ENCODE measurements at places on chromosomes 13 and 19.
A peak's percentile ranks its signal among the peaks of the same experiment; 100 is the strongest.

GRCh38 chr13:112012705-112013085 is 54.3 kb upstream of the SOX1 start:
- H3K27me3 ChIP-seq, result peaks cover 22% of the 10 kb centered on the region
- H3K4me3 ChIP-seq, result no peak overlapping the region
- H3K4me1 ChIP-seq, result no peaks in the 10 kb centered on the region
- ATAC-seq, result no peak
- H3K36me3 ChIP-seq, result no peaks in the 10 kb centered on the region

- H3K4me1 ChIP-seq, result no peaks in the 10 kb centered on the region
- no peaks in the 10 kb centered on the region for H3K27me3 ChIP-seq
- H3K4me3 ChIP-seq, result no peak overlapping the region
- no peak for ATAC-seq
These were observed 1185.8 kb downstream of the UQCRFS1 start for GRCh38 chr19:28027116-28027515.

DNA sequence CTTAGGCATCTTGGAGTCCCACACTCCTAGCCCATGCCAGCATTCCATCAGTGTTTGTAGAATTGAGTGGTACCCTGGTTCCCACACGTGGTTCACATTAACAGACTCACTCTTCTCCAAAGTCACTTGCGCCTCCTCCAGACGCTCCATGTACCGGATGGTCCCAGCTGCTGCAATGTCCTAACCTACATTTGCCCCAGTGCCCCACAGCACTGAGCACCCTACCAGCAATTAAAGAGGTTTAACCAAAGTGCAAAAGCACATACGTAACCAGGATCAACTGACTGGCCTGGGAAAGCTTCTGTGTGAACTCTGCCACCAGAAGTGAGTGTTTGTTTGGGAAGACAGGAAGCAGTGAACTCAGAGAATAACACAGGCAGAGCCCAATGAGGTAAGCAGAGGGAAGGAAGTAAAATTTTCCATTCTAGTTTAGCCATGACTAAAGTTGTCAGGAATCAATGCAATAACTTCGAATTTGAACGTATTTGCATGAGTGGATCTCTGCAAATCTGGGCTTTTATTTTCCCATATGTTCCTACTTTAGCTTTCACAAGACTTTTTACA is 7.3 kb upstream of the MEDAG start:
- peaks cover 28% of the 10 kb centered on the region for H3K4me1 ChIP-seq
- ATAC-seq, result peak; percentile 80
- H3K27ac ChIP-seq, result peak overlapping the region; percentile 55
- no peak overlapping the region for H3K4me3 ChIP-seq

DNA sequence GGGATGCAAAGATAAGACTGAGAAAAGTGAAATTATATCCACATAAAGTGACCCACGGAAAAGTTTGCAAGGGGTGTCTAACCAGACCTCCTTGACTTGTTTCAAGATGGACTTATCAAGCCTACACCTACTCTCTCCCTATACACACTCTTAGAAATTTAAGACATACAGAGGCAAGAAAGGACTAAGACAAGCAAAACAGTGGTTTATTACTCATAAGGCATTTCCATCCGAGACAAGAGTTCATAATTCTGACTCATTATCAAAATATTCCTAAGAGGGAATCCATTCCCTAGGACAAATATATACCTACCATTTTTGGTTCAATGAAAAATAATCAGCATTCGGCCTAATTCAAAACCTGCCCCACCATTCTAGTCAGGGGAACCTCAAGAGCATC is 232.6 kb upstream of the GPC6 start:
- H3K36me3 ChIP-seq, result no peaks in the 10 kb centered on the region
- no peaks in the 10 kb centered on the region for H3K4me1 ChIP-seq
- no peak overlapping the region for H3K27ac ChIP-seq
- no peak for ATAC-seq

GRCh38 chr13:31067416-31068118 is 94.1 kb downstream of the HSPH1 start:
- H3K27ac ChIP-seq, result no peak overlapping the region
- H3K27me3 ChIP-seq, result no peaks in the 10 kb centered on the region
- H3K36me3 ChIP-seq, result no peaks in the 10 kb centered on the region
- no peak overlapping the region for H3K4me3 ChIP-seq
- no peaks in the 10 kb centered on the region for H3K4me1 ChIP-seq
- no peak for ATAC-seq

DNA sequence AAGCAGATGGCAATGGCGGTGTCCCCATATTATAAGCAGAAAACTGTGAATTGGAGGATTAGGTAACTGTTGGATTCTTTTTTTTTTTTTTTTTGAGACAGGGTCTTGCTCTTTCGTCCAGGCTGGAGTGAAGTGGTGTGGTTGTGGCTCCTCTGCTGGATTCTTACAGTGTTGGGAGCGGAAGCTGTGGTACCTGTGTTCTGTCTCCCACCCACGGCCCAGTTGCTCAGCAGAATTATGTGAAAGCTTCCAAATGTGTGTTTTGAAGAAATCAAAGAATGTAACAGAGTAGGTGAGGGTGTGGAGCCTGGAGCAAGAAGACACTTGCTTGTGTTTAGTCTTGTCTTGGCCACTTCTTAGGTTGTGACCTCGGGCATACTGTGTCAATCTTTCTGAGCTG is 295.6 kb downstream of the SHISA2 start:
- no peak overlapping the region for H3K4me3 ChIP-seq
- ATAC-seq, result no peak
- peaks cover 6% of the 10 kb centered on the region for H3K27me3 ChIP-seq
- no peak overlapping the region for H3K27ac ChIP-seq
- H3K4me1 ChIP-seq, result peaks cover 7% of the 10 kb centered on the region

- ATAC-seq, result no peak
- H3K27ac ChIP-seq, result no peak overlapping the region
- H3K4me1 ChIP-seq, result no peaks in the 10 kb centered on the region
- H3K36me3 ChIP-seq, result no peaks in the 10 kb centered on the region
- no peaks in the 10 kb centered on the region for H3K27me3 ChIP-seq
These were observed 47.9 kb upstream of the INTS6 start for GRCh38 chr13:51500687-51501086.

GRCh38 chr13:50353651-50354415 is 338.6 kb downstream of the KCNRG start:
- H3K36me3 ChIP-seq, result no peaks in the 10 kb centered on the region
- peak overlapping the region; percentile 28 for H3K27ac ChIP-seq
- ATAC-seq, result peak; percentile 82
- H3K4me1 ChIP-seq, result peaks cover 12% of the 10 kb centered on the region
- no peak overlapping the region for H3K4me3 ChIP-seq

DNA sequence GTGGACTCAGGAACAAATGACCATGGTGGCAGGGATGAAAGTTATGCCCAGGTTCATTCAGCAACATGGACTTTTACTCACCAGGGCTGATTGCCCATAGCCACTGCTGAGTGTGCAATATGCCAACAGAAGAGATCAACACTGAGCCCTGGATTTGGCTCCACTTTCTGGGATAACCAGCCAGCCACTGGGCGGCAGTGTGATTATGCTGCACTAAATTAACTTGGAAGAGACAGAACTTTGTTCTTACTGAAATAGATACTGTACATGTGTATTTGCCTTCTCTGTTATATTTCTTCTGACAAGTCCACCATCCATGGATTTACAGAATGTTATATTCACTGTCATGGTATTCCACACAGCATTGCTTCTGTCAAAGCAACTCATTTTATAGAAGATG is 257.4 kb downstream of the TDRD3 start:
- no peaks in the 10 kb centered on the region for H3K36me3 ChIP-seq
- peak; percentile 41 for ATAC-seq
- no peak overlapping the region for H3K4me3 ChIP-seq
- no peak overlapping the region for H3K27ac ChIP-seq

- ATAC-seq, result no peak
- no peak overlapping the region for H3K27ac ChIP-seq
- no peak overlapping the region for H3K4me3 ChIP-seq
- H3K4me1 ChIP-seq, result no peaks in the 10 kb centered on the region
- H3K27me3 ChIP-seq, result no peaks in the 10 kb centered on the region
These were observed 19.2 kb downstream of the UTP14C start for GRCh38 chr13:52043675-52044074.

- H3K27ac ChIP-seq, result no peak overlapping the region
- ATAC-seq, result no peak
- no peaks in the 10 kb centered on the region for H3K36me3 ChIP-seq
- no peaks in the 10 kb centered on the region for H3K27me3 ChIP-seq
- no peak overlapping the region for H3K4me3 ChIP-seq
These were observed 46.4 kb downstream of the ZNF85 start for GRCh38 chr19:20969498-20969897.

GRCh38 chr19:38264486-38265212 is at the start of gene SPINT2:
TSS of gene SPINT2 (plus strand) at chr19:38264573. CDS start at chr19:38264893, 320 bp downstream.
- no peaks in the 10 kb centered on the region for H3K36me3 ChIP-seq
- peak; percentile 22 for ATAC-seq
- no peak within 1 kb of the TSS for H3K27ac ChIP-seq
- H3K27me3 ChIP-seq, result peaks cover 30% of the 10 kb centered on the region
- peak within 1 kb of the TSS; percentile 57 for H3K4me3 ChIP-seq
- no peaks in the 10 kb centered on the region for H3K4me1 ChIP-seq

GRCh38 chr13:108527844-108528243 is 101.6 kb upstream of the MYO16 start:
- H3K36me3 ChIP-seq, result no peaks in the 10 kb centered on the region
- no peaks in the 10 kb centered on the region for H3K4me1 ChIP-seq
- no peak overlapping the region for H3K4me3 ChIP-seq
- H3K27me3 ChIP-seq, result peaks cover 10% of the 10 kb centered on the region
- no peak overlapping the region for H3K27ac ChIP-seq

DNA sequence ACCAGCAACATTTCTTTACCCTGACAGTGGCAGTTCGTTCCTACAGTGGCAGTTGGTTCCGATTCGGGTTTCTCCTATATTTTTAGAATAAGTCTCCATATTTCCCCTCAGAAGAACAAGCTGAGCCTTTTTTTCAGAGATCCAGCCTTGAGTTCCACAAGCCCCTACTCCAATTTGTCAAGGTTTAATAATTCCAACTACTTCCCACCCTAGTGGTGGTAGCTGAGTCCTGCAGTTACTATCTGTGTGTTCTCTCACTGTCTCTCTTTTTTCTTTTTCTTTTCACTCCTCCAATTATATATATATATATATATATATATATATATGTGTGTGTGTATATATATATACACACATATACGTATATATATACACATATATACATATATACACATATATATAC is 1347.3 kb downstream of the PCDH9 start:
- no peak overlapping the region for H3K4me3 ChIP-seq
- no peaks in the 10 kb centered on the region for H3K4me1 ChIP-seq
- ATAC-seq, result no peak
- H3K27ac ChIP-seq, result no peak overlapping the region

DNA sequence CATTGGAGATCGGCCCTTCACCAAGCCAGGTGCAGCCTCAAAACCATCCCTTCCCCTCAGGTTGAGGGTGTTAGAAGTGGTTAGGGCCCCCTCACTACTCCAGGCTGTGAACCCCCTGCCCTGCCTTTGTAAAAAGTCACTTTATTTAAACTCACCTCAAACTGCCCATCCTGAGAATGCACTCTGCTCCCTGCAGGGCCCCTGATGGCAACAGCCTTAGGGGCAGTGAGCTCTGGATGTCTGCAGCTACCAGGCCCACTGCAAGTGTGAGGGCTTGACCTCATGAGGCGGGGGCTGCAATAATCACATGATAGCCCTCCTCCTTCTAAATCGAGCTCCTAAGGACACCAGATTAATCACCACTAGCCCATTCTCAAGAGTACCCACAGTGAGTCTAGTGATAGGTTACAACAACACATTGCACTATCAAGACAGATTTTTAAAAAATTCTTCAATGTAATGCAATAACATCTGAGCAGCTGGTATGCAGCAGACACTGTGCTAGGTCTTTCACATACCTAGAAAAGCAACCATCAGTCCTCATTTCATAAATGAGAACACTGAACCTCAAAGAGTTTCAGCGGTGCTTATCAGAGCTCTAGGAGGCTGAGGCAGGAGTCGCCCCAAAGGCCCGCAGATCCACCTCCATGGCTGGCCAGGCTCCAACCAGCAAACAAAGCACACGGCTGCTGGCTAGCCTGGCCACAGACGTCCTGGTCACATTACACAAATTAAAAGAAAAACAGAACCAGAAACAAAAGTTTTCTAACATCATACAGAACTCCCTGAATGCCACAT is 26.0 kb downstream of the SLC7A1 start:
- no peaks in the 10 kb centered on the region for H3K36me3 ChIP-seq
- H3K4me3 ChIP-seq, result no peak overlapping the region
- H3K27me3 ChIP-seq, result no peaks in the 10 kb centered on the region
- H3K4me1 ChIP-seq, result no peaks in the 10 kb centered on the region
- no peak overlapping the region for H3K27ac ChIP-seq

DNA sequence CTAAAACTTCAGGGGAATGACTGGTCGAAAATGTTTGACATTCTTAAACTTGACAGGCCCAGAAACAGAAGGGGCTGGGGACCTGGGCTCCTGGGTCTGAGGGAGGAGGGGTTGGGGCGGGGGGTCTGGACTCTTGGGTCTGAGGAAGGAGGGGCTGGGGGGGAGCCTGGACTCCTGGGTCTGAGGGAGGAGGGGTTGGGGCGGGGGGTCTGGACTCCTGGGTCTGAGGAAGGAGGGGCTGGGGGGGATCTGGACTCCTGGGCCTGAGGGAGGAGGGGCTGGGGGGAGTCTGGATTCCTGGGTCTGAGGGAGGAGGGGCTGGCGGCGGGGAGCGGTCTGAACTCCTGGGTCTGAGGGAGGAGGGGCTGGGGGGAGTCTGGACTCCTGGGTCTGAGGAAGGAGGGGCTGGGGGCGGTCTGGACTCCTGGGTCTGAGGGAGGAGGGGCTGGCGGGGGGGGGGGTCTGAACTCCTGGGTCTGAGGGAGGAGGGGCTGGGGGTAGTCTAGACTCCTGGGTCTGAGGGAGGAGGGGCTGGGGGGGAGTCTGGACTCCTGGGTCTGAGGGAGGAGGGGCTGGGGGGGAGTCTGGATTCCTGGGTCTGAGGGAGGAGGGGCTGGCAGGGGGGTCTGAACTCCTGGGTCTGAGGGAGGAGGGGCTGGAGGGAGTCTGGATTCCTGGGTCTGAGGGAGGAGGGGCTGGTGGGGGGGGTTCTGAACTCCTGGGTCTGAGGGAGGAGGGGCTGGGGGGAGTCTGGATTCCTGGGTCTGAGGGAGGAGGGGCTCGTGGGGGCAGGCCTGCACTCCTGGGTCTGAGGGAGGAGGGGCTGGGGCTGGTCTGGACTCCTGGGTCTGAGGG is 5.5 kb upstream of the KLK6 start:
- no peak overlapping the region for H3K27ac ChIP-seq
- no peaks in the 10 kb centered on the region for H3K36me3 ChIP-seq
- H3K27me3 ChIP-seq, result peaks cover 92% of the 10 kb centered on the region
- H3K4me3 ChIP-seq, result no peak overlapping the region
- ATAC-seq, result no peak
- H3K4me1 ChIP-seq, result no peaks in the 10 kb centered on the region

Measured in gastroesophageal sphincter (tissue), 4 donors.